ENCODE measurements at places on chromosomes 16 and 17.

DNA sequence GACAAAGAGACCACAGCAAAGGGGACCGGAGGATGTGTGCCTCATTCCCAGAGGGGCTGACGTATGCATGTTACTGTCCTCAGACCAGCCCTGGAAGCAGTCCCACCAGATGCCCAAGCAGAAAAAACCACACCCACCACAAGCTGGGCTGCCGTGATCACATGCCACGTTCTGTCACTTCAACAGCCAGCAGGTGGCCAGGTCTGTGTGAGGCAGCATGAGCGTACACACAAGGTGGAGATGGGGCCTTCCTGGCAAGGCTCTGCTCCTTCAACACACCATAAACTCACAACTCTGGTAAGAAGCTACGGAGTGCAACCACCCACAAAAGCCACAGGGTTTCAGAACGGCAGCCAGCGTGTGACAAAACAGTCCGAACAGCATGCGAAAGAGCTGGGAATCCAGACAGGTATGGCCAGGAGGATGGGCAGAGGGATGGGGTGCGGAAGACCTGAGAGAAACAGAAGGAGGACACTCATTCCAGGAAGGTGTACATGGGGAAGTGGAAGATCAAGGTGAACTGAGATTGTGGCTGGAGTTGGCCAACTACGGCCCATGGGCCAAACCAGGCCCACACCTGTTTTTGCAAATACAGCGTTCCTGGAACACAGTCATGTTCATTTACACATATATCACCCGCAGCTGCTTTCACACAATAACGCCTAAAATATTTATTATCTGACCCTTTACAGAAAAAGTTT, 27.9 kb downstream of the MBTPS1 start:
- DNase-seq, result no peak

GRCh38 chr17:34413443-34414119, 50.5 kb upstream of the CCL1 start:
- no peak for DNase-seq

- DNase-seq, result no peak
Observed at GRCh38 chr16:48076455-48077012, 79.3 kb downstream of the ABCC12 start.

- DNase-seq, result no peak
Observed at GRCh38 chr17:4720787-4721186, 10.4 kb downstream of the ARRB2 start.

- DNase-seq, result no peak
Observed at GRCh38 chr17:29159306-29159860, 20.8 kb downstream of the MYO18A start.

DNA sequence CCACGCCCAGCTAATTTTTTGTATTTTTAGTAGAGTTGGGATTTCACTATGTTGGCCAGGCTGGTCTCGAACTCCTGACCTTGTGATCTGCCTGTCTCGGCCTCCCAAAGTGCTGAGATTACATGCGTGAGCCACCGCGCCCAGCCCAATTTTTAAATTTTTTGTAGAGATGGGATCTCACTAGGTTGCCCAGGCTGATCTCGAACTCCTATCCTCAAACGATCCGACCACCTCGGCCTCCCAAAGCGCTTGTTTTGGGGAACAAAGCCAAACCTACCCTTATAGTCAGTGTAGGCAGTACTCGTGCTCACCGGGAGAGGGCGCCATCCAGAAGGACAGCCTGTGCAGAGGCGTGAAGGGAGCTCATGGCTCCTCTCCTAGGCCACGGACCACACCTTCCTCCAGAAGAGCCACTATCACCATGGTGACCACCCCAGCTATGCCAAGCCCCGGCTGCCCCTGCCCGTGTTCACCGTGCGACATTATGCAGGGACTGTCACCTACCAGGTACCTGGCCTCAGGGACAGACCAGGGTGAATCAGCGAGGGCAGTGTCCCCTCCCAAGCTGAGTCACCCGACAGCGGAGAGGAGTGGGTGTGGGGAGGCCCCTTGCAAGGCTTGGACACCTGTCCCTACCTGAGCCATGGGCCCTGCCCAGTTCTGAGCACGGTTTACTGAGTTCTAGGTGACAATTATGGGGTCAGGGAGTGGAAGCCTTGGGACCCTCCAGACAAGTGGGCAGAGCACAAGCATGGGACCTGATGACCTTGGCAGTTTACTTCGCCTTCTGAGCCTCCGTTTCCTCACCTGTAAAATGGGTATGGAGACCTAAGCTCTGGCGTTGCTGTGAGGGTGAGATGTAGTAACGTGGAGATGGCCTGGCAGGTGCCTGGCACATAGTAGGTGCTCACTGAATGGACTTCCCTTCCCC, 13.7 kb downstream of the MYO15B start:
- DNase-seq, result peak; percentile 61

- no peak for DNase-seq
Observed at GRCh38 chr17:13933441-13934276, 135.6 kb upstream of the COX10 start.

- DNase-seq, result no peak
Observed at GRCh38 chr17:7846765-7847661, 7.9 kb upstream of the TMEM88 start.

- no peak for DNase-seq
Observed at GRCh38 chr16:27907457-27907972, 156.0 kb downstream of the GSG1L start.

- DNase-seq, result no peak
Observed at GRCh38 chr16:87245511-87245910, 71.7 kb downstream of the C16orf95 start.

GRCh38 chr17:40625311-40625710, 22.3 kb downstream of the SMARCE1 start:
- DNase-seq, result no peak

DNA sequence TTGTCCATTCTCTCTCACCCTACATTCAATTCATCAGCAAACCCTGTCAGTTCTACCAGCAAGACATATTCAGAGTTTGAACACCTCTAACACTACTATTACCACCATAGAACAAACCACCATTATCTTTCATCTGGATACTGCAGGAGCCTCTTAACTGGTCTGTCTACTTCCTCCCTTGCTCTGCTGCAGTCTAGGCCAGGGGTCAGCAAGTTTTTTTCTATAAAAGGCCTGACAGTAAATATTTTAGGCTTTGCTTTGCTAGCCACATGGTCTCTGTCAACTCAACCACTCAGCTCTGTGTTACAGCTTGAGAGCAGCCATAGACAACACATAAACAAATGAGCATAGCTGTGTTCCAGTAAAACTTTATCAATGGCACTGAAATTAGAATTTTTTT, 13.8 kb downstream of the KCTD19 start:
- no peak for DNase-seq

DNA sequence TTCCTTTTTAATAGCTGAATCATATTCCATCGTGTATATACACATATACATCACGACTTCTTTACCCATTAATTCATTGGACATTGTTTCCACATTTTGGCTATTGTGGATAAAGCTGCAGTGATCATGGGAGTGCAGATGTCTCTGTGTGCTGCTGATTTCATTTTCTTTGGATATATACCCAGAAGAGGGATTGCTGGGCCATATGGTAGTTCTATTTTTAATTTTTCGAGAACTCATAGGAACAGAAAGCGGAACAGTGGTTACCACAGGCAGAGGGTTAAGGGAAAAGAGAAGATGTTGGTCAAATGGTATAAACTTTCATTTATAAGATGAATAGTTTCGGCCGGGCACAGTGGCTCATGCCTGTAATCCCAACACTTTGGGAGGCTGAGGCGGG, 187.4 kb upstream of the MYOCD start:
- no peak for DNase-seq

DNA sequence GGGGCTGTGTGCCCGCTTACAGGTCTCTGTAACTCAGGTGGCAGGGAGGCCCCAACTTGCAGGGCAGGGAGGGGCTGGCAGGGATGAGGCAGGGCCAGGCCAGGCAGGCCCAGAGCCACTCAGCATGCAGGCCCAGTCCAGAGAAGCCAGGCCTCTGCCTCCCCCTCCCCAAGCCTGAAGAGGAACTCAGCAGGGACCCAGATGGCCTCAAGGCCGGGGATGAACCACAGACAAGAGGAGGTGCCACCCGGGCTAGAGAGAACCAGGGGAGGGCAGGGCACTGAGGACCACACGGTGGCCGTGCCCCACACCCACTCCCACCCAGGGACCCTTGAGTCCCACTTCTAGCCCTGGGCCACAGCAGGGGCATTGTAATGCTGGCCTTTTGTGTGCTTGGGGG, 29.8 kb upstream of the EIF1 start:
- DNase-seq, result no peak

DNA sequence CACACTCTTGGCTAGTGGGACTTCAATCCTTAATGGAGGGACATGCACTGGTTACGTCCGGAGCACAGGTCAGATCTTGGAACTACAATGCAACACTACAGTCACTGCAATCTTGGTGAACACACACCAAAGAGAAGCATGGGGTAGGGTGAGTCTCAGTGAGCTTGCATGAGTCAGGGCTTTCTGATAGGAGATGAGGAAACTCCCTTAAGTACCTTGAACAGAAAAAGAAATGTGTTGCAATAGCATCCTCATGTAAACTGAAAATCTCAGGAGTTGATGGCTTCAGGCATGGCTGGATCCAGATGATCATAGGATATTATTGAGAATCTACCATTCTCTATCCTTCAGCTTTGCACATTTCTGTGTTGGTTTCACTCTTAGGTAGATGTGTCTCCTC, 54.1 kb downstream of the CES1 start:
- no peak for DNase-seq

DNA sequence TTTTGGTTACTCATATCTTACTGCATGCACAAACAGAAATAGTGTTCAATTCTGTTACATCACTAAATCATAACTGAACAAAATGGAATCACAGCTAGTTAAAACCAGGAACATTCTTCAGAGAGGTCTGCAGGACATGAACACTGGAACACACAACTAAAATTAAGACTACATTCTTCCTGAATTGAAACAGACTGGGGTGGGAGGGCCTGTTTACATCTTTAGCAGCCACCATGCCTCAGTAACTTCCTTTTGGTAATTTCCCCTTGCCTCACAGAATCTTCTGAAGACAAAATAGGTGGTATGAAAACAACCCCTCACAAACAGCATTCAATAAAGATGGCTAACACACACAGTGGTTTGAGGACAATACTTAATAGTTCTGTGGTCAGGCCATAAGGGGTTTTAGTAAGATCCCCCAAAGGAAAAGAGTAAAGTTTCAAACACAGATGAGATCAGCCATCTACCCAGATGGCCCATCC, 6.5 kb downstream of the MARF1 start:
- no peak for DNase-seq

- DNase-seq, result no peak
Observed at GRCh38 chr17:70037498-70037897, 37.5 kb upstream of the KCNJ16 start.

- no peak for DNase-seq
Observed at GRCh38 chr16:9091867-9092281, 430 bp downstream of the HAPSTR1 start.

GRCh38 chr17:81414756-81415516, 19.7 kb downstream of the BAHCC1 start:
- no peak for DNase-seq

- DNase-seq, result no peak
Observed at GRCh38 chr16:70467608-70468007, 13.2 kb downstream of the FCSK start.

DNA sequence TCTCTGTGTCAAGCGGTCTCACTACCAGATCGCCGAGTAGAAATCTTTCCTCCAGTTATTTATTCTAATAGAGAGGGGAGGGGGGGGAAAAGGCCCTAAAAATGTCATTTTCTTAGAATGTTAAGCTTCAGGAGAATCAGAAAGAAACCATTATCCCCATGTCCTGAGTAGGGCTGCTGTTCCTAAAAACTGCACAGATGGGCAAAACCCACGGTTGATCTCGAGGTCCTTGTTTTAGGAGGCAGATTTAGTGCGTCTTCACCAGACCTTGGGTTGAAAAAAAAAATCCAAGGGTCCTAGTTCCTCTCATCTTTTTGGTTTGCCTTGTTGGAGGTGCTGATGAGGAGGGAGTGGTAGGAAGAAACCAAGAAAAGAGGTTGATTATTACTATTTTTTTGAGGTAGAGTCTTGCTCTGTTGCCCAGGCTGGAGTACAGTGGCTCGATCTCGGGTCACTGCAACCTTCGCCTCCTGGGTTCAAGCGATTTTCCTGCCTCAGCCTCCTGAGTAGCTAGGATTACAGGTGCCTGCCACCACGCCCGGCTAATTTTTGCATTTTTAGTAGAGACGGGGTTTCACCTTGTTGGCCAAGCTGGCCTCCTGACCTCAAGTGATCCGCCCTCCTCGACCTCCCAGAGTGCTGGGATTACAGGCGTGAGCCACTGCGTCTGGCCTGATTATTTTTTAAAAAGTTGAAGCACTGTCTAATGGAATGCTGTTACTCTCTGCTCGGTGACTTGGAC, 1.4 kb downstream of the CBFB start:
- no peak for DNase-seq

DNA sequence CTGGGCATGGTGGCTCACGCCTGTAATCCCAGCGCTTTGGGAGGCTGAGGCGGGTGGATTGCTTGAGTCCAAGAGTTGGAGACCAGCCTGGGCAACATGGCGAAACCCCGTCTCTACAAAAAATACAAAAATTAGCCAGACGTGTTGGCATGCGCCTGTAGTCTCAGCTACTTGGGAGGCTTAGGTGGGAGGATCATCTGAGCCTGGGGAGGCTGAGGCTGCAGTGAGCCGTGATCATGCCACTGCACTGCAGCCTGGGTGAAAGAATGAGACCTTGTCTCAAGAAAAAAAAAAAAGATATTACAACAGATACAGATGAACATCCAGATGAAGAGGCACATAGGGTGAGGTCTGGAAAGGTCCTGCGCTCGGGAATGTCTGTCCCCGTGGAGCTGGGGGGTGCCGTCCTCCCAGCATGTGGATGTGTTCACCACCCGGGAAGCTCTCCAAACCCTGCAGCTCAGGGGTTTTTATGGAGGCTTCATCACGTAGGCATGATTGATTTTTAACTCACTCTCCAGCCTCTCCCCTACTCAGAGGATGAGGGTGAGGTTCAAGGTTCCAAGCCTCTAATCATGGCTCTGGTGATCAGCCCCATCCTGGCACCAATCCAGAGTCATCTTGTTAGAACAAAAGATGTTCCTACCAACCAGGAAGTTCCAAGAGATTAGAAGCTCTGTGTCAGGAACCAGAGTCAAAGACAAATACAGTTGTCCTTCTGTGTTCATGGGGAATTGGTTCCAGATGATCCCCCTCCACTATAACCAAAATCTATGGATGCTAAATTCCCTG, 85.0 kb upstream of the DNAJA2 start:
- no peak for DNase-seq

GRCh38 chr16:74461826-74462225, 40.5 kb upstream of the CLEC18B start:
- DNase-seq, result no peak

DNA sequence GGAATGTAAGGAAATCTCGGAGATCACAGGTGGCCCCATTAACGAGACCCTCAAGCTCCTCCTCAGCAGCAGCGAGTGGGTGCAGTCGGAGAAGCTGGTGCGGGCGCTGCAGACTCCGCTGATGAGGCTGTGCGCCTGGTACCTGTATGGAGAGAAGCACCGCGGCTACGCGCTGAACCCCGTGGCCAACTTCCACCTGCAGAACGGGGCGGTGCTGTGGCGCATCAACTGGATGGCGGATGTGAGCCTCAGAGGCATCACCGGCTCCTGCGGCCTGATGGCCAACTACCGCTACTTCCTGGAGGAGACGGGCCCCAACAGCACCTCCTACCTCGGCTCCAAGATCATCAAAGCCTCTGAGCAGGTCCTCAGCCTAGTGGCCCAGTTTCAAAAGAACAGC, 16.2 kb downstream of the MLYCD start:
- DNase-seq, result no peak

Data from NCI-H1930 (cell line).